ENCODE measurements at places on chromosomes 16 and 17.
A peak's percentile ranks its signal among the peaks of the same experiment; 100 is the strongest.

DNA sequence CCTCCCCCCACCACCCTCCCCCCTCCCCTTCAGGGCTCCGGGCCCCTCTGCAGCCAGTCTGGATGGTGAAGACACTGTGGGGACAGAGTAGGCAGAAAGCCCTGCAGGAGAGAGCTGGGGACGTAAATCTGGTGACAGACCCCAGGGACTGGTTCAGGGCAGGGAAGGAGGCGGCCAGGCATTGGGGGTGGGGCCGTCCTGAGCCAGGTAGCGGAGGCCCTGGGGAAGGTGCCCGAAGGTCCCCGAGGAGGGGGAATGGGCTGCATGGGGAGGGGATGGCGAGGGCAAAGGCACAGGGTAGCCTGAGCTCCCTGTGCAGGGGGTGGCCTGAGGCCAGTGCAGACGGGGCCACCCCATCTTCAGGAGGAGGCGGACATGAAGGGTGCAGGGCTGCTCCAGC lies 26.3 kb upstream of the CACNA1H start:
- no peak for DNase-seq

GRCh38 chr16:68229431-68230175 lies 6.3 kb downstream of the ESRP2 start:
- DNase-seq: no peak

- peak; percentile 28 for DNase-seq
Measured at GRCh38 chr17:71472809-71473789, 647.7 kb upstream of the SOX9 start.

DNA sequence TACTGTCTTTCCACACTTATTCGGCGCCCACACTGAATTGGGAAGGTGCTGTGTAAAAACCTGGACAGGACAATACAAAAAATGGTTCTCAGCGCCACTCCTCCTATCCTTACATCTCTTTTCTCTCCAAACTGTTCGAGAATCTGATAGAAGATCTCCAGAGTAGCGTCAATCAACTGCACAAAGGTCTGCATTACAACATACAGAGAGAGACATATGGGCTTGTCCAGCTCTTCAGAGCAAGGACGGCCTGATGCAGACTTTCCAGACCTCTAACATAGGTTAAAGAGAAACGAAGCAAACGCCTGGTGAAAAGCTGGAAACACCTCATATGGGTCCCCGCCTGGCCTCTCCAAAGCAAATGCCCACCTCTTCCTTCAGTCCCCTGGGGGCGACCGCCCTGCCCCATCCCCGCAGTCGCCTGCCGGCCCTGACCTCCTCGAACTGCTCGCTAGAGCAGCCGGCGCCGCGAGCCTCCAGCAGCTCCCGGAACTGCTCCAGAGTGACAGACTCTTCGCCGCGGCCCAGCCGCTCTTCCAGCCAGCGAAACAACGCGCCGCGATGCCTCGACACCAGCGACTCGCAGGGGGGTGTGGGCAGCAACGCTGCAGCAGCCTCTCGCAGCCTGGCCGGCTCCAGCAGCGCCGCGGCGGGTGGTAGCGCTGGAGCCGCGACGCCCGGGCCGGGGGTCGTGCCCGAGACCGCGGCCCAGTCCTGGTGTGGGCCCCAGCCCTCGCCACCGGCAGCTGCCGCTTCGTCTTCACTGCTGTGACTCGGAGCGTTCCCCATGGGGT lies 526 bp downstream of the ZZEF1 start:
- no peak for DNase-seq

GRCh38 chr16:24535827-24536226 lies 3.5 kb upstream of the RBBP6 start:
- DNase-seq: no peak

DNA sequence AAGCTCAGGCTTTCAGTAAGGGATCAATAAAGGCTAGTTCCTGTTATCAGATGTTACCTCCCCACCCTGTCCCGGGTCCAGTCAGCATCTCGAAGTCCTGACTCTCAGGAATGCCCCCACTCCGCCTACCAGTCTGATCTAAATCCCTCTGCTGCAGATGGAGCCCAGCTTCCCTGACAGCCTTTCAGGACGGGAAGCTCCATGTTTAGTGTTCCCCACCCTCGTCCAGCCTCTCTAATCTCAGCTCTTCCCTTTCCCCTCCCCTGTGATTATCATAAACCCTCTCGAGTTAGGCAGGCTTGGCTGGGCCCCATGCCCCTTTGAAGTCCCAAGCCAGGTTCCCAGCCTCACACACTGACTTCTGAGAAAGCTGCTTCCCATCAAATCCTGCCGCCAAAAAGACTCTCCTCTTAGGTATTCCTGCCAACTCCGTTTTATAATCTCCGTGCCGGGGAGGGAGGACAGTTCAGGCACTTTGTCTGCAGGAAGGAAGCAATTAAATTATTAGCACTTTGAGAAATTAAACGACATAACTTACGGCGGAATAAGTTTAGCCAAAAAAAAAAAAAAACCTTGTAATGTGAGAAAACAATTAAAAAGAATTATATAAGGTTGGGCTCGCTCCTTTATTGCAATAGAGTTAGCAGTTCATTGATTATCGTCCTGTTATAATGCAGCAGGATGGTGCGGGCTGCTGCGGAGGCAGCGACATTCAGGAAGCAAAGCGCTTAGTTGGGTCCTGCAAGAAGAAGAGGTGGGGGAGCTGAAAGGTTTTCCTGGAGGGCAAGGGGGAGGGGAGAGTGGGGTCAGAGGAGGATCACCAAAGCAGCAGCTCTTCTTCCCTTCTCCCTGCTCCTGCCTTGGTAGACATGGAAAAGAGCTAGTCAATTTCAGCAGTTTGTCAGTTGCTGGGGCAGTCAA lies 16.8 kb upstream of the ETV4 start:
- no peak for DNase-seq

- no peak for DNase-seq
Measured at GRCh38 chr17:33745047-33745760, 452.1 kb upstream of the ASIC2 start.

GRCh38 chr16:88561485-88562359 lies 8.5 kb upstream of the ZC3H18 start:
- no peak for DNase-seq

- no peak for DNase-seq
Measured at GRCh38 chr16:66824006-66824405, 6.8 kb downstream of the NAE1 start.

DNA sequence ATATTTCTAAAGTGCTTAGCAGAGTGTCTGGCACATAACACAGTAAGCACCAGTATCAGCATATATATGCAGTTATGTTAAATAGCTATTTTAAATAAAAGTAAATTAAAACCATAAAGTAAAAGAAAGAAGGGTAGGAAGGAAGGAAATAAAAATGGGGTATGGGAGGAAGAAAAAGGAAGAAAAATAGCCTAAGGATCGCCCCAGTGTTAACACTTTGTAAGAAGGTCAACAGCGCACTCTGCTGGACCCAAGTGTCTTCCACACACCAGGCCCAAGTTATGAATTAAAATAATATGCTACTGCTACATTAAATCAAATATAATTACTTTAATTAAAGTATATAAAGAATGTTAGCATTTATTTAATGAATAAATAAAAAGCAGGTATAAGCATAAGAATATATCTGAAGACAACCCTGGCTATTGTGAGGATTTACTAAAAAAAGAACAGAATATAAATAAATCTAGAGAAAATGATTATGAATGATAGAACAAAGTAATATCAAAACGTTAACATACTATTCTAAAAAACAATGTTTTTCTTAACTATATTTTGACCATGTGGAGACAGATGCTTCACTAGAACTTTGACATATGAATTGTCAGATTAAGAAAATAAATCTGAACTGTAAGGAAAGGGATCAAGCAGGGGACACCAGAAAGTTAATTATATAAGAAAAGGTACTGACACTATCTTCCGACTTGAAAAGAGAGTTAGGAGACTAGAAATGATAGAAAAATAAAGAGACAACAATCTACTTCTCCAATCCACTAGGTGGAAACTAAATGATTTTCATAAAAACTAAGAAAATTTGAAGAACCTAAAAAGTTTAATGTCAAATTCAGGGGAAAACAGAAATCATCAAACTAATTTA lies 25.9 kb downstream of the BRIP1 start:
- DNase-seq: peak; percentile 62

DNA sequence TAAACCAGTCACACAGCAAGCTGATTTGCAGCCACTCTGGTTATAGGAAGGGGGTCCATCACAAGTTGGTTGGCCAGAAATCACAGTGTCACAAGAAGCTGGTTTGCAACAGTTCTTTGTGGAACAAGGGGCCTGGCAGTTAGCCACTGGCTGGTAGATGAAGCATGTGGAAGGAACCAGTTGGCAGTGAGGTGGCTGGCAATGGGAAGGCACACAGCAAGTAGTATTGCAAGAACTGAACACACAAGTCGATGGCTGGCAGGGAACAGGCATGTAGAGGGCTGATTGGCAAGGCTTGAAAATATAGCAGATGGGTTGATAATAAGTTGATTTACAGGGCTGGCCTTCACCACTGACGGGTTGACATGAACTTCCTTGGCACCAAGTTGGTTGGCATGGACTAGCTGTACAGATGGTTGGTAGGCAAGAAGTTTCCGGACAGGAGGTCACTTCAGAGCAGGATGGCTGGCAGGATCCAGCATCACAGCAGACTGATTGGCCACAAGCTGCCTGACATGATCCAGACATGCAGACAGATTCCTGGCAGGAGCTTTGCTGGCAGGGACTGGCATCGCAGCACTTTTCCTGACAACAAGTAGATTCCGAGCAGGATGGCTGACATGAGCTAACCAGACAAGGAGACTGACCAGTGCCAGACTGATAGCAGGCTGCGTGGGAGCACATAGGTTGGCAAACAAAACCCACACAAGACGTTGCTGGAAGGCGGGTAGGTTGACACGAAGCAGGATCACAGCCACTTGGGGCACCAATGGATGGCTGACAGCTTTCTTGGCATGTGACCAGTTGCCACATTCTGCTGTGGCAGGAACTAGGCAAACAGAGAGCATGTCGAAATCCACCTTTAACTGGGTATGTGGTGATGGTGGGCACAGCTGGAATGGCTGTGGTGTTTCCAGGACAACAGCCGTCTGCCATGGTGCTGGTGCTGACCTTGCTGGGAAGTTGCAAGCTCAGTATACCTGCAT lies at the start of gene KRTAP29-1:
Gene KRTAP29-1, minus strand, starts transcription at position 936 of the 986 bp plus-strand sequence. Its CDS starts 0 bp downstream, at position 936.
- DNase-seq: no peak

GRCh38 chr16:58049232-58050185 lies 24.0 kb downstream of the MMP15 start:
- DNase-seq: no peak

DNA sequence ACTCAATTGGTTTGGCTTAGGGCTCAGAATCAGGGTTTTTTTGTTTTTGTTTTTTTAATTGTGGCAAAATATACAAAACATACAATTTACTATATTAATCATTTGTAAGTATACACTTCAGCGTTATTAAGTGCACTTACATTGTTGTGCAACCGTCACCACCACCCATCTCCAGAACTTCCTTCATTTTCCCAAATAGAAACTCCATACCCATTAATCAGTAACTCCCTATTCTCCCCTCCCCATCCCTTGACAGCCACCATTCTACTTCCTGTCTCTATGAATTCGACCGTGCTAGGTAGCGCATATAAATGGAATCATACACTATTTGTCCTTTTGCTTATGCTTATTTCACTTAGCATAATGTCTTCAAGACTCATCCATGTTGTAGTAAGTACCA lies 45.2 kb upstream of the DHX40 start:
- no peak for DNase-seq

- no peak for DNase-seq
Measured at GRCh38 chr17:70609566-70609965, 440.2 kb downstream of the KCNJ2 start.

- DNase-seq: no peak
Measured at GRCh38 chr17:68516732-68517131, 4.5 kb downstream of the PRKAR1A start.

DNA sequence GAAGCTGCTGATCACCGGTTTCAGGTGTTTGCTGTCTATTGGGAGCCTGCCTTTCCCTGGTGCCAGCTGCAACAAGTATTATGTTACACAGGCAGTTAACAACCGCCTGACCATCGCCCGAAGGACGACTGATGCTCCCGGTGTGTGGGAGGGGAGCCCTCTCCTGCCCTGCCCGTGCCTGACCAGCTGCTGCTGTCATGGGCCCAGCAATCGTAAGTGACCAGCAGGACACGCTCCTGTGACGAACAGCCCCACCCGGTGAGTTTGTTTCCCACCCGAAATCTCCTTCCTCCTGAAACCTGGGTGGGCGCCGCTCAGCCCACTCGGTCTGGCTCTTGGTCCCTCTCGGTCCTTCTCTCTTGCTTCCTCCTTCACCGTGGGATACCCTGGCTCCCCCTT lies 17.9 kb upstream of the UBE2I start:
- DNase-seq: no peak

DNA sequence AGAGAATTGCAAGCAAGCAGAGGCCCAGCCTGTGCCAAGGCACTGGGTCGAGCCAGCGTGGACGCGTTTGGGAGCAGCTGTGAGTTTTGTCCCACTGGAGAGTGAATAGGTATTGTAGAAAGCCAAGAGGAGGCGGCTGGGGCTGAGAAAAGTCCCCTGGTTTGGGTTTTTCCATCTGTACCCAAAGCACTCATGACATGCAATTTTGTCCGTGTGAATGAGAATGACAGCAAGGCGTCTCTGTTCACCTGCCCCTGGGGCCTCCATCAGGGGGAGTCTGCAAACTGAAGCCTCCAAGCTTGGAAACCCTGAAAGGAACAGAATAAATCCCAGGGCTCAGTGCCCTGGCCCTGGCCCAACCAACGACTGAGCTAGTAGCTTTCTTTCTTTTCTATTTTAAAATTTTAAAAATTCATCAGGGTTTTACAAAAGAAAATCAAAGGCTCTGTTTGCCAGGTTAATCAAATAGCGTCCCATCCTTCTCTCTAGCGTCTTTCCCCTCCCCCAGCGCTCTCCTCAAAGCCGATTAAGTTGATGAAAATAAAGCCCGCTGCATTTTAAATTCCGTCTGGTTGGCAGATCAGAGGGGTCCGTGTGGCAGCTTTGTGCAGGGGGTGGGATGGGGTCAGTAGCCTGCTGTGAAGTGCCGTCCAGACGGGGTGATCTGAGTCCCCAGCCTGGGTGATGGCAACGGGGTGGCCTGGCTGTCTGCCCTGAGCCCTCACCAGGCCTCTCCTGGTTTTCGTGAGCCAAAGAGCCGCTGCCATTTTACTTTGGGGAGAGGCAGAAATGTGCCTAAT lies 171.0 kb downstream of the KATNIP start:
- DNase-seq: no peak

- DNase-seq: peak; percentile 82
Measured at GRCh38 chr16:56356276-56357240, 68.8 kb downstream of the AMFR start.

DNA sequence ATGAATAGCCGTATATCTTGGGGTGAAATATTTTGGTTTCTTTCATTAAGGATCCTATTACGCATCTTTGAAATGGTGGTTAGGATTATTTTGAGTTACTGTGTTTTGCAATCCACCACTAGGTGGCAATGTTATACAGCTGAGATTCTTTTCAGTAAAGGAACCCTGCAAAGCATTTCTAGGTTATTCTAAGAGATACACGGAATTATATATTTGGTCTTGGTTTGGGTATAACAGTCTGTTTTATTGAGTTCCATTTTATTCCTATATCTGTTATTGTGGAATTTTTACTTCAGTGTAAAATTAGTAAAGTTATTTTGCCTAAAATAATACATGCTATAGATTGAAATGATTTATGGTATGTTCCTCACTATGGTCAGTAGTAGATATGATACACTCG lies 62.9 kb upstream of the CPHXL start:
- peak; percentile 45 for DNase-seq
